Activated CD4-positive, CD25-positive, alpha-beta regulatory T cell (primary cell): ENCODE measurements at places on chromosomes 11 and 22.

DNA sequence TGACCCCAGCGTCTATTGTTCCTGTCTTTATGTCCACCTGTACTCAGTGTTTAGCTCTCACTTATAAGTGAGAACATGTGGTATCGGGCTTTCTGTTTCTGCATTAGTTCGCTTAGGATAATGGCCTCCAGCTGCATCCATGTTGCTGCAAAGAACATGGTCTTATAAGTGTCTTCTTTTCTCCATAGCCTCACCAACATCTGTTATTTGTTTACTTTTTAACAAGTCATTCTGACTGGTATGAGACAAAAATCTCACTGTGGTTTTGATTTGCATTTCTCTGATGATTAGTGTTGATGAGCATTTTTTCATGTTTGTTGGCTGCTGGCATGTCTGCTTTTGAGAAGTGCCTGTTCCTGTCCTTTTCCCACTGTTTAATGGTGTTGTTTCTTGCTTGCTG is 21.7 kb upstream of the SLN start:
- DNase-seq: no peak

- DNase-seq: no peak
Observed at GRCh38 chr11:62071408-62071807, 52.4 kb upstream of the INCENP start.

DNA sequence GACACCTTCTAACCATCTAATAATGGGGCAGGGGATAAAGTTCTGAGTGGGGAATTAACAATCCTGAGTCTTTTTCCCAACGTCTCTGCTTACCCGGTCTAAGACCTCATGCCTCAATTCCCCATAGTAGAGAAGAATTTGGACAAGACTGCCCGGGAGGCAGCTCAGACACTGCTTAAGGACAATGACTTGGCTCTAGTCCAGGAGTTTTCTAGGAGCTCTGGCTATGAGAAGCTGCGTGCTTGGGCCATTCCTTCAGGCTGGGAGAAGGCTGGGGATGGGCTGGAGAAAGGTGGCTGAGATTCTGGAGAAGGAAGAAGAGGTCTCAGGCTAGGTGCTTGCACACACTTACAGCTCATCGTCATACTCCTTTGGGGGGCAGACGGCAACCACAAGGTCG is 19.8 kb upstream of the ABCC8 start:
- no peak for DNase-seq

DNA sequence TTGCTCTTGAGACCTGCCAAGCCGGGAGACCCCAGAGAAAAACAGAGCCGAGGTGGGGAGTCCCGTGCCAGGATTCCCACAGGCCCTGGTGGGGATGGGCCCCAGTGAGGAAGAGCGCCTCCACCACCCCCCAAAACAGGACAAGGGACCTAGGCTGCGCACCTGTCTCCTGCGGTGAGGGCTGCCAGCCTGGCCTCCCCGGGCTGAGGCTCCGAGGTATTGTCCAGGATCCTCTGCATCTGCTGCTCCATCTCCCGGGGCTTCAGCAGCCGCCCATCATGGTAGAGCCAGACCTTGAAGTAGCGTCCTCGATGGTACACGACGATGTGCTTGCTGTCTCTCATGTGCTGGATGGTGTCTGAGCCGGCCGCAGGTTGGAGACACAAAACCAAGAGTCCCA is 33.3 kb upstream of the TESMIN start:
- no peak for DNase-seq

DNA sequence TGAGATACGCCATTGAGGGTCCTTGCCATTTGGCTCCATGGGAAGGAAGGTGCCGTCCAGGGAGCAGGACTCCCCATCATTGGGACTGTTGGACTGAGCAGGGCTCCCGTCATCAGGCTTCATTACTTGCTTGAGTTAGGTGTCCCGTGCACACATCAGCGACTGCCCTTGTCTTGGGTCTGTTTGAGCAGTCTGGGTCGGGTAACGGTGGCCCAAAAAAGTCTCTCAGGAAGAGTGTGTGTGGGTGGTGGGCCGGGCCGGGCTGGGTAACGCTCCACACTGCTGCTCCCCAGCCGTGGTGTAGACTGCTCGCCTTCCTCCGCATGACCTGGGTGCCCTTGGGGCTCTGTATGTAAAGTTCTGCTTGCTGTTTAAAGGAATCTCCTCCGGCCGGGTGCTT is 293.5 kb downstream of the TBC1D22A start:
- no peak for DNase-seq

GRCh38 chr22:42655693-42656092 is 6.5 kb upstream of the CYB5R3 start:
- no peak for DNase-seq

DNA sequence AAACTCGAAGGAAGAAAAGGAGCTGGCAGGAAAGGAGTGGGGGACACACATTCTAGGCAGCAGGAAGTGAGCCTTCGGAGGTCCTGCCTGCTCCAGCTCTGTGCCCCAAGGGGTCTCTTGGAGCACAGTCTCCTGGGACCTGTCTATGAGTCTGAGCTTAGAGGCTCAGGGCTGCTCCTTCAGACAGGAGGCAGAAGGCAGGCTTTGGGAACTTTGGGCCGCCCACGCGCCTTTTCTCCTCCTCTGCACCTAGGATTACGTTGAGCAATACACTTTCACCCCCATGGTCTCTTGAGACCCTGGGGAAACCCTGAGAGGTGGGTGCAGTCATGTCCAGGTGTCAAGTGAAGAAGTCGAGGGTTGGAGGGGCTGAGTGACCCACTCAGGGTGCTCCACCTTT is 965 bp downstream of the TCN2 start:
- no peak for DNase-seq
